ENCODE measurements at places on chromosomes 12 and 14.

DNA sequence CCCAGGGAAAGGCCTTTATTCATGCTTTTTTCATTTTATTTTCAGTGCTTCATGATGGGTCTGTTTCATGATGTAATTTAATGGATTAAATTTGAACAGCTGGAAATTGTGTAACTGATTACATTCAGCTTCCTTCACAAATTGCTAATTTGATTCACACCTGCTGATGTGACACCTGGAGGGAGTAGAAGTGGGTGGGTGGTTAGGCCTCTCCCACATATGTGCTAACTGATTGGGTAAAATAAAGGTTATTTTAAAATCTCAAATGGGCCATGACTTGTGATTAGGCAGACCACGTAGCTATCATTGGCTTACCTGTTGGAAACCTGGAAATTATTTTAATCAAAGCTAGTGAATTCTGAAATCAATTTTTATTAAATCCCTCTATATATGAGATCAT, 142.1 kb downstream of the GXYLT1 start:
- DNase-seq, result no peak

GRCh38 chr12:50252977-50253602, 30.2 kb downstream of the LIMA1 start:
- DNase-seq, result no peak

DNA sequence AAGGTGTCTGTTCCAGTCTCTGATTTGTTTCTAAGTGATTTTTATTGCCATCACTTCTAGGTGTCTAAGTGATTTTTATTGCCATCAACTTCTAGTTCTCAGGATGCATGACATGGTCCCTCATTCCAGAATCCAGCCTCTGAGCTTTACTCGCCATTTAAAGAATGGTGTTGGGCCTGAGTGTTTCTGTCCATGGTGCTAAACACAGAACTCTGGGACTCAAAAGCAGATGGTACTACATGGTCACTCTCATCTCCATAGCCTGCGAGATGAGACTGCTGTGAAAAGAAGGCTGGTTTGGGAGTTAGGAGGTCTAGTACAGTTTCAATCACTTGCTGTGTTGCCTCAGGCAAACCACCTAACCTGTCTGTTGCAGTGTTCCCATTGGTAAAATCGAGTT, 276.6 kb downstream of the NRXN3 start:
- no peak for DNase-seq

- DNase-seq, result no peak
Measured at GRCh38 chr14:76501156-76501720, 125.3 kb downstream of the ESRRB start.

DNA sequence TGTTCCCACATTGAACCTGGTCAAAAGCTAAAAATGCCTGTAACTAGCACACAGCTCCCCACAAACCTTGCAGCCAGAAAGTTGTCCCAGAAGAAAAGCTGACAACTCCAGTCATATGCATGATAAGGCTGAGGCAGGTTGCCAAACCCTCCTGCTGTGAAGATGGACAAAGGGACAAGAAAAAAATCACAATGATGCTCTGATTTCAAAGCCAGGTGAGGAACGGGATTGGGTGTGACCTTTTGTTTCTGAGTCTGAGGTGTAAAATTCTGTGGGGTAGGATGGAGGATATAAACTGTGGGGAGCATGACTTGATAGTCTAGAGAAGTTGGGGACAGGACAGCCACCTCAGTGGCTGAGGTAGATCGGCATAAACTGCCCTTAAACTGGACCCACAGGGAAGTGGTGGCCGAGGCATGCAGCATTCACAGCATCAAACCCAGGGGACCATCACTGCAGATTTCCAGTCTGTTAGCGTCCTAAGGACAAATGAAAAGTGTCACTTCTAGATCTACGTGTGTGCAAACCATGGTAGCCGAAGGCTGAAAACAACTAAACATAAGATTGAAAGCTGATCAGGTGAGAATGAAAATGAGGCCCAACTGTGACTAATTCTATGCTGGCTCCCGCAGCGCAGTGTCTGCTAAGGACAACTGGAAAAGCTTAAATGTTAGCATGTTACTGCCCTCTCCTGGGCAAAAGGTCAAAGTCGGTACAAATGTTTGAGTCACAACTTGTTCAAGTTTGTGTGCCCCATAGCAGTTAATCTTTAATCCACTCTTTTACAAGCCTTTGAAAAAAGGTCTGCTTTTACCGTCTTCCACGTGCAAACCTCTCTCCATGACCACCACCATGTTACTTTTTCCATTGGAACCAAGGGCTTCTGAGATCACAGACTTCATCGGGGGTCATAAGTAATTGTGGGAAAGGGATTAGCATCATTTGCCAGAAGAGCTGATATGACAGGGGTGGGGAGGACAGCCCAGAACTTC, 39.8 kb downstream of the GRIN2B start:
- no peak for DNase-seq

DNA sequence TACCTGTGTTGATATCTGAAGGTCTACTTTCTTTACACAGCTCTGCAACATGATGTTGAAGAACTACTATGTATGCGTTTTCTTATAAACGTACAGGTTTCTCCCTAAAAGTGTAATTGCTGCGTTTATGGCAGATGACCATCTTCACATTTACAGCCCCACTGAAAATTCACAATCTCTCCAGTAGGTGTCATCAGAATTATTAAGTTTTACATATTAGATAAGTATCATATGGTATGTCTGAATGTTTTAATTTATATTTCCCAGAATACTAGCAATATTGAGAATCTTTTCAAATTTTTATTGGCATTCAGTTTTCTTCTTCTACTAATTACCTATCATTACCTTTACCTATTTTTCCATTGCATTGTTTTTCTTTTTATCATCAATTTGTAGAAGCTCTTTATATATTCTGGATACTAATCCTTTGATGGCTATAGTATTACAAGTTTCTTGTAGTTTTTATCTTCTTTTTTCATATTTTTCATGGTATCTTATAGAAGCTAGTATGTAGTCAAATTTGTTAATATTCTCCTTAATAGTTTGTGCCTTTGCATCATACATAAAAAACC, 123.5 kb downstream of the CAPZA3 start:
- DNase-seq, result no peak

DNA sequence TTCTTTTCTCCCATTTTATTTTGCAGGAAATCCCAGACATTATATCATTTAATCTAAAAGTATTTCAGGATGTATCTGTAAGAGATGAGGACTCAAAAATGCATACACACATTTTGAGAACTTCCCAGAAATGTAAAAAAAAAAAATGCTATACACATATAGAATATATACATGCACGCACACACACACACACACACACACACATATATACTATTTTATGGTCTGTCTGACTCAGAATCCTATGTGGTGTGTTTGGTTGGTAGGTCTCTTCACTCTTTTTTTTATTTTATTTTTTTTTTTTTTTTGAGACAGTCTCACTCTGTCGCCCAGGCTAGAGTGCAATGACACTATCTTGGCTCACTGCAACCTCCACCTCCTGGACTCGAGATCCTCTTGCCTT, 65.5 kb downstream of the FBXO34 start:
- no peak for DNase-seq

DNA sequence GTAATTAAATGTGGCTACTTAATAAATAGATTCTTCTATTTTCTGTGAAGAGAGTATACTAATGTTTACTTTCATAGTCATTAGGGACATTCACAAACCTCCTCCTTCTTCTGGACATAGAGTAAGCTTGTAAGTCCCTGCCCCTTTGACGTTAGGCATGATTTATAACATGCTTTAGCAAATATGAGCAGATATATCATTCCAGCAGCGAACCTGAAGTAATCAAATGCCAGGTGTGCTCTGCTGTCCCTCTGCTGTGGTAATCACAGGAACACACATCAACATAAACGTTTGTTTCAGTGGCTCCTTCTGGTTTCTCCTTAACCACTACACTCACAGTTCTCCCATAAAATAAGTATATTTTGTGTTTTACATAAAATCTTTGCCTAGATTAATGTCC, 961.8 kb downstream of the FLRT2 start:
- DNase-seq, result no peak

GRCh38 chr14:57818511-57818910, 47.4 kb downstream of the SLC35F4 start:
- no peak for DNase-seq

- DNase-seq, result no peak
Measured at GRCh38 chr12:69919495-69919894, 94.5 kb downstream of the MYRFL start.

GRCh38 chr14:105793836-105794235, 267.5 kb downstream of the TMEM121 start:
- no peak for DNase-seq

DNA sequence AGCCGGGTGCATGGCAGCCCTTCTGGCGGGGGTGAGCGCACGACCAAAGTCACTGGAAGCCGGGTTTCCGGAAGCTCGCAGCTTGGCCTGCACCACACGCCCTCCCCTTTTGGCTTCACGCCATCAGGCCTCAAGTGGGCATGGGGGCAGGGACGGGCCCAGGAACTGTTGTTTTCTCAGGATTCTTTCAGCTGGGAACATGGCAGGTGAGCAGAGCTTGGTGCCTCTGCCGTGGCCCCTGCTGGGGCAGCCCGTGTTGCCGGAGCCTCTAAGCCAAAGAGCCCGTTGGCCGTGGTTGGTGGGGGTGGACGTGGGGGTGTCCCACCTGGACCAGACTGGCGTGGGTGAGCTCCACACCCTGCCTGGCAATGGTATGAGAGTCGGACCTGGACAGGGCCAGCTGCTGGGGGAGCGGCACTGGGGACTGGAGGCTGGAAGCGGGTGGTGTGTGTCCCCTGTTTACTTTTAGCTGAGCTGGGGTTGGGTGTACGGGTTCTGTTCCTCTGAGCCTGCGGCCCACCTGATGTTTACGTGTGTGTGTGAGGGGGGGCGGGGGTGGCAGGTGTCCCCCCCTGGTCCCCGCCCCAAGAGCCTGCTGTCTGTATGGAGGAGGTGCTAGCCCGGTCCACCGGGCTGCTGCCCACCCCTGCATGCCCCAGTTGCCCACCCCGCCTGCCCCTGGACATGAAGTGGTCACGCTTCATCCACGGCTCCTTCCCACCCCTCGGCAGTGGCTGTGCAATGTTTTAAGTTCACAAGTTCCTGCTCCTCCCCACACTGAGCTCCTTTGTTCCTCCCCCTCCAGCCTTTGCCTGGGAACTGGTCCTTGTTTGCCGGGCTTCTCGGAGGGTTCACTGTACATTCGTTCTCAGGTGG, 28.7 kb upstream of the PLD4 start:
- DNase-seq, result no peak

DNA sequence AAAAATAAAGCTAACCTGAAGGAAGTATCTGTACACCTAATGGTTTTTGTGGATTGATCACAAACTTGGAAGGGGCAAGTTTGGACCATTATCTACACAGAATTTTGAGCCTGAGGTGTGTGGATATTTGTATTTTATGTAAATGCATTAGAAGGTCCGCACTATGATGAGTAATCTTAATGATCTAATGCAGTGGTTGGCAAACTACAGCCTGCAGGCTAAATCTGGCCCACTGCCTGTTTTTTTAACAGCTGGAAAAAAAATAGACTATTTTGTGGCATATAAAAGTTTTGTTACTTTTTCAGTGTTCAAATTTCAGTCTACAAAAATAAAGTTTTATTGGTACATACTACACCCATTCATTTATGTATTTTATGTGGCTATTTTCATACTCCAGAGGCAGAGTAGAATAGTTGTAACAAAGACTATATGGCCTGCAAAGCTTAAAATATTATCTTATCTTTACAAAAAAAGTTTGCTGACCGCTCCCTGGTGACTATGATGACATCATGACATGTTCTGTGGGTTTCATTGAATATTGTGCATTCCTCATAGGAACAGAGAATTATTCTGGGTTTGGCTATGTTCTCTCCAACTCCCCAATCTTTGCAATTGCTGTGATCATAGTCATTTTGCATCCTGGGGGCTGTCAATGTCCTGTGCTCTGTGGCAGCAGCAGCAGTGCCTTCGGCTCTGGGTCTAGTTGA, 962.6 kb upstream of the FBXO33 start:
- no peak for DNase-seq

DNA sequence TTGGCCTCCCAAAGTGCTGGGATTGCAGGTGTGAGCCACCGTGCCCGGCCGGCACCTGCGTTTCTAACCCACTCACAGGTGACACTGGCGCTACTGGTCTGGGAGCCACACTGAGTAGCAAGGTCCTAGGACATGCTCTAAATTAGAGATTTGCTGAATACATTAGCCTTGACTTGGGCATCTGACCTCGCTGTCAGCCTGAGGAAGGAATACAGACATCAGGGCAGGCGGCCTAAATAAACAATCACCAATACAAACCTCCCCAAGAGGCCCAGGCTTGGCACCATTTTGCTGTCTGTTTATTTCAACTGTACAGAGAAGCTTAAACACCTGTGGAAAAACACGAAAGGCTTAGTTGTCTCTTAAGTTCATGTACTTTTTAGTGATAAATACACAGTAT, 27.5 kb downstream of the P2RX4 start:
- no peak for DNase-seq

DNA sequence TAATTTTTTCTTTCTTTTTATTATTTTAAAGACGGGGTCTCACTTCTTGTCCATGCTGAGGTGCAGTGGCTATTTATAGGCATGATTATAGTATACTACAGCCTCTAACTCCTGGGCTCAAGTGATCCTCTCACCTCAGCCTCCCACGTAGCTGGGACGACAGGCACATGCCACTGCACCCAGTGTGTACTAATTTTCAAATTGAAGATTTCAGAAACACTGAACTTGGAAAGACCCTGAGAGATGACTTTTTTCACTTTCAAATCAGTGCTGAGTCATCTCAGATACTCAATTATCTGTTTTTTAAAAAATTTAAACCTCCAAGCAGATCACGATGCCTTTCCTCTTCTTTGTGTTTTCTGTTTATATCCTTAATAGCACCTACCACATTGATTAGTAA, 53.7 kb upstream of the COCH start:
- no peak for DNase-seq

- DNase-seq, result no peak
Measured at GRCh38 chr14:22872033-22872832, 693 bp downstream of the LRP10 start.

DNA sequence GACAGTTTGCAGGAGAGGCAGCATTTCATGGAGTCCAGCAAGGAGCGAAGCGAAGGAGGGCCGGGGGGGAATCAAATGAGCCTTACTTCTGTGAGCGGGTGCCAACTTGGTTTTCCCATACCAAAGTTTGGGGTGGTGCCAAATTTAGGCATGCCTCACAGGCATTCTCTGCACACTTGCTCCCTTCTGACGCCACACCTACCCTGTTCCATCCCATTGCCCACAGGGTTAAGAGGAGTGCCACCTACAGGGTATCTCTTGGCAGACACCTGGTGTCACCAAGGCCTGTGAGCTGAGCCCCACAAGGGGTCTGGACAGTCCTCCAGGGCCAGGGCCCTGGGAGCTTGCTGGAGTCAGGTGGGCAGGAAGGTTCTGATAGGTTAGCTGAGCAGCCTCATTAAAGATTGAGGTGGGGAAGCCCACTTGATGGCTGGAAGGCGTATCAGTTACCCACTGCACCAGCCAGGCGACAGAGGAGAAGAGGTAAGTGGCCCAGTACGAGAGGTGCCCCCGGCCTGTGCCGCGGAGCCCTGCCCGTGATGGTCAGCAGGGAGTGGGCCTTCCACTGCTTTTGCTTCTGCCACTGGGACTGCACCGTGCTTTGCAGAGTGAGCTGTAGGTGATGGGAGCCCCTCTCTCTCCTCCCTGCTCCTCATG, 45.2 kb downstream of the DEGS2 start:
- no peak for DNase-seq

- no peak for DNase-seq
Measured at GRCh38 chr12:75812271-75813018, 219.1 kb downstream of the PHLDA1 start.

Measured in stimulated activated CD4-positive, alpha-beta T cell treated with anti-CD3 and anti-CD28 coated beads, Interleukin-1b, Interleukin-23, amount 100 ng/mL, for 1 hour (primary cell).